Activated T-helper 2 cell treated with anti-CD3 and anti-CD28 coated beads, Interferon-gamma antibody, Interleukin-2, Interleukin-4, amounts not matched to agents 10 μg/mL and 5 μg/mL and 100 μg/mL, durations not matched to agents 14 hours and 24 hours and 36 hours (primary cell): ENCODE measurements at places on chromosomes 11 and 22. TPM values are rescaled to one million over a fixed set of nuclear protein-coding genes. Genes with fewer than 3 reads are reported as not detected.

- H3K27ac ChIP-seq: no peak overlapping the region
- no peaks in the 10 kb centered on the region for H3K4me1 ChIP-seq
- H3K4me3 ChIP-seq: no peak overlapping the region
- no peak for DNase-seq
- H3K27me3 ChIP-seq: peaks cover 2% of the 10 kb centered on the region
These were observed 297.9 kb upstream of the C11orf87 start for GRCh38 chr11:109123816-109124787.

Gene VPS37C
- 10.6 and 12.5 TPM in 2 replicates for total RNA-seq

Gene MYRF
- 1.8 and 2.6 TPM in 2 replicates for total RNA-seq

Gene SPDYC
- total RNA-seq: not detected in 2 replicates

DNA sequence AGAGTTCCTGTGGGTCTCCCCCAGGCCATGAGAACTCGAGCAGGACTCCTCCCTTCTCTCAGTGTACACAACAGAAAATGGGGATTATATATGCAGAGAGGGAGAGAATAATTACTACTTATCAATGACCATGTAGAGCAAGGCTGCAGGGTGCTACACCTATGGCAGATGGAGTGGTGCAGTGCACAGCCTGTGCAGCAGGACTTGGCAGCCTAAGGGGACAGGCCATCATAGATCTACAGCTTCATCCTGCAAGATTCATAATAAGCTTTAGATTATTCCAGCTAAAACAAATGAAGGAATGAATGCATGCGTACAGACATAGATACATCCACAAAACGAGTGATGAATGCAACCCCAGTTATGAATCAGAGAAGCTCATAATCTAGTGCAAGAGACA lies 8.4 kb upstream of the TP53I11 start:
- peaks cover 4% of the 10 kb centered on the region for H3K27me3 ChIP-seq
- H3K27ac ChIP-seq: no peak overlapping the region
- no peaks in the 10 kb centered on the region for H3K36me3 ChIP-seq
- no peak overlapping the region for H3K4me3 ChIP-seq

GRCh38 chr22:32335471-32335870 lies 22.2 kb upstream of the RFPL3 start:
- no peak for DNase-seq
- no peak overlapping the region for H3K27ac ChIP-seq
- no peak overlapping the region for H3K4me3 ChIP-seq
- no peaks in the 10 kb centered on the region for H3K36me3 ChIP-seq

DNA sequence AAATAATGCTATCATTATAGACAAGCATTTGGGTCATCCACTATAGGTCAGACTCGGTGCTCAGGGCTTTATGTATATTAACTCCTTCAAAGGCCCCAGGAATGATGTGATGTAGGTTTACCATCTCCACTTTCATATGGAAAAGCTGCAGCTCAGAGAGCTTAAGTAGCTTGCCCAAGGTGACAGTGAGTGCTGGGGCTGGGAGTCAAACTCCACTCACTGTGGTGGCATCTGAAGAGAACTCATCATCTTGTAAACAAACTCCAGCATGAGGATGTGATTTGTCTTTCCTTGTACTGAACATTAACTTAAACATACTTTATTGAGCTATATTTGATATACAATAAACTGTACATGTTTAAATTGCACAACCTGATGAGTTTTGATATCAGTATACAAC lies 25.4 kb downstream of the TENM4 start:
- no peak overlapping the region for H3K27ac ChIP-seq
- no peaks in the 10 kb centered on the region for H3K27me3 ChIP-seq
- H3K4me3 ChIP-seq: no peak overlapping the region
- no peak for DNase-seq
- no peaks in the 10 kb centered on the region for H3K4me1 ChIP-seq

GRCh38 chr11:84089072-84090057 lies 803.2 kb upstream of the CCDC90B start:
- H3K27me3 ChIP-seq: no peaks in the 10 kb centered on the region
- no peak for DNase-seq
- H3K4me1 ChIP-seq: no peaks in the 10 kb centered on the region

- no peak overlapping the region for H3K4me3 ChIP-seq
- DNase-seq: no peak
- peaks cover 7% of the 10 kb centered on the region for H3K27me3 ChIP-seq
- no peaks in the 10 kb centered on the region for H3K4me1 ChIP-seq
- no peak overlapping the region for H3K27ac ChIP-seq
These were observed 44.8 kb upstream of the PTPN5 start for GRCh38 chr11:18836417-18836816.

DNA sequence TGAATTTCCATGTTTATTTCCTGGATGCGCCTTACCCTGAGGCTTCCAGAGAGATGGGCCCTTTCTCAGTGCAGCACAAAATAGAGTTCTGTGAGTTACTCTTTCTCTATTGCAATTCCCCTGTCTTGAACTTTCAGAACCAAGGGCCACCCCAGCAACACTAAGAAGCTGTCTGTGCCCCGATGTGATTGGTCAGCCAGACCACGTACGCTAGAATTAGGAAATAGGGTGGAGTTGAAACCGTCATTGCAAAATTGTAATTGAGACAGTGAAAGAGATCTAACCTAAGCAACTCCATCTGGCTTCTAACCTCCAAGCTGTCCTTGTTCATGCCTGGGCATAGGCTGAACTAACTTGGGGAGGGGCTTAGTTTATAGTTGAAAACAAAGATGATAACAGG lies 981.3 kb downstream of the OPCML start:
- no peaks in the 10 kb centered on the region for H3K36me3 ChIP-seq
- no peaks in the 10 kb centered on the region for H3K27me3 ChIP-seq
- no peaks in the 10 kb centered on the region for H3K4me1 ChIP-seq
- no peak overlapping the region for H3K4me3 ChIP-seq
- no peak overlapping the region for H3K27ac ChIP-seq
- no peak for DNase-seq

Gene MS4A12
- not detected in 2 replicates for total RNA-seq

GRCh38 chr11:6022956-6023355 lies 7.6 kb downstream of the OR56A1 start:
- peaks cover 30% of the 10 kb centered on the region for H3K27me3 ChIP-seq
- H3K4me1 ChIP-seq: no peaks in the 10 kb centered on the region
- H3K27ac ChIP-seq: no peak overlapping the region
- DNase-seq: no peak
- H3K4me3 ChIP-seq: no peak overlapping the region

- H3K4me3 ChIP-seq: no peak overlapping the region
- no peaks in the 10 kb centered on the region for H3K4me1 ChIP-seq
- DNase-seq: no peak
- no peak overlapping the region for H3K27ac ChIP-seq
These were observed 61.5 kb downstream of the SYN3 start for GRCh38 chr22:32996702-32997101.

GRCh38 chr11:73866586-73866996 lies 10.1 kb downstream of the COA4 start:
- no peak for DNase-seq
- H3K27ac ChIP-seq: no peak overlapping the region
- H3K4me3 ChIP-seq: no peak overlapping the region
- H3K4me1 ChIP-seq: no peaks in the 10 kb centered on the region

Gene CRYBA4
- not detected in 2 replicates for total RNA-seq

DNA sequence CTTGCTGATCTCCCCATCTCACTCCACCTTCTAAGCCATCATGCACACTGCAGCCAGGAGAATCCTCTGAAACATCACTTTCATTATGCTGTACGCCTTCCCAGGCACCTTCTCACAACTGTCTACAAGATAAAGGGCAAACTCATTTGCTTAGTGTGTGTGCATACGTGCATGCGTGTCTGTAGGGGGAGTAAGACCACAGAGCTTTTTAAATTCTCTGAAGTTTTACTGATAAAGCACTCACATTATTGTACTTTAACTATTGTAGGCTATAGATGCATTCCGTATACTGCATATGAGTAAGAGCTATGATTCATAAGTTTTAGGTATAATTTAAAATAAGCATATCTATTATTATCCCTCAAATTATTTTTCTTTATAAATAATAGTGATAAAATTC lies 15.3 kb upstream of the ANKK1 start:
- no peak for DNase-seq
- H3K27me3 ChIP-seq: no peaks in the 10 kb centered on the region
- no peaks in the 10 kb centered on the region for H3K4me1 ChIP-seq
- H3K27ac ChIP-seq: no peak overlapping the region
- H3K4me3 ChIP-seq: no peak overlapping the region

Gene OR8A1
- total RNA-seq: not detected in 2 replicates

Gene TXN2
- 94.0 and 95.1 TPM in 2 replicates for total RNA-seq

- H3K4me1 ChIP-seq: peaks cover 43% of the 10 kb centered on the region
- peak overlapping the region; percentile 31 for H3K4me3 ChIP-seq
- H3K27ac ChIP-seq: peak overlapping the region; percentile 1
These were observed 3.1 kb downstream of the HYLS1 start for GRCh38 chr11:125890447-125891100.

DNA sequence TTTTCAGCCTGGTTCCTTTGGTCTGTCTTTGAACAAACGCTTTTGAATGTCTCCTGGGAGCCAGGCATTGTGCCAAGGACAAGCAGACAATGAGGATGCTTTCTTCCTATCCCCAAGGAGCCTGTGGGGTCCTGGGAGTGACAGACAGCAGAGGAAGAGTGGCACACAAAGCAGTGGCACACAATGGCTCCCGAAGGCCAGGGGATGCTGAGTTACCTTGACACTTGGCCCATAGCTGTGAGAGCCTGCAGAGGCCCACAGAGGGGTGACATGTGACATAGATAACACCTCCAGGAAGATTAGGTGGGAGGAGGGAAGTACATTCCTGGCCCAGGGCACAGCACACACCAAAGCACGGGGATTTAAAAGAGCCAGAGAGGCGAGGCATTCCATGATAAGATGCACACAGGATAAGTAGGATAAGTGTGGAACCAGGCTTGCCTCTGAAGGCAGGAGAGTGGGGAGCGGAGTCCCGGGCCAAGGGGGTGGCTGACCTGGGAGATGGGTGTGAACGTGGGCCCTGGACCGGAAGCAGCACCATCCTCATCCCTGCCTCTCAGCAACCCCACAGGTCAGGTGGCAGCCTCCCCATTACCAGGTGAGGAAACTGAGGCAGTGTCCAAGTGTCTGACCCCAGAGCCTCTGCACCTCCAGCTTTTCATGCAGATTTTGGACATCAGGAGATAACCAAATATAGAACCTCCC lies 6.3 kb downstream of the UPB1 start:
- H3K27me3 ChIP-seq: peaks cover 33% of the 10 kb centered on the region
- no peak overlapping the region for H3K27ac ChIP-seq
- H3K36me3 ChIP-seq: no peaks in the 10 kb centered on the region
- H3K4me3 ChIP-seq: no peak overlapping the region

- DNase-seq: no peak
- H3K36me3 ChIP-seq: peaks cover 41% of the 10 kb centered on the region
- H3K4me3 ChIP-seq: no peak overlapping the region
- H3K27ac ChIP-seq: no peak overlapping the region
These were observed 34.0 kb upstream of the P4HA3 start for GRCh38 chr11:74345420-74345819.

Gene CYP2D6
- total RNA-seq: 3.5 and 3.6 TPM in 2 replicates

- no peaks in the 10 kb centered on the region for H3K27me3 ChIP-seq
- DNase-seq: no peak
- H3K27ac ChIP-seq: no peak overlapping the region
These were observed 995.2 kb downstream of the NTM start for GRCh38 chr11:132365650-132366049.

Gene TUB
- 0.50 and 0.55 TPM in 2 replicates for total RNA-seq

Gene UPK3A
- total RNA-seq: not detected in 2 replicates
